ENCODE measurements at places on chromosomes 7 and 10.

DNA sequence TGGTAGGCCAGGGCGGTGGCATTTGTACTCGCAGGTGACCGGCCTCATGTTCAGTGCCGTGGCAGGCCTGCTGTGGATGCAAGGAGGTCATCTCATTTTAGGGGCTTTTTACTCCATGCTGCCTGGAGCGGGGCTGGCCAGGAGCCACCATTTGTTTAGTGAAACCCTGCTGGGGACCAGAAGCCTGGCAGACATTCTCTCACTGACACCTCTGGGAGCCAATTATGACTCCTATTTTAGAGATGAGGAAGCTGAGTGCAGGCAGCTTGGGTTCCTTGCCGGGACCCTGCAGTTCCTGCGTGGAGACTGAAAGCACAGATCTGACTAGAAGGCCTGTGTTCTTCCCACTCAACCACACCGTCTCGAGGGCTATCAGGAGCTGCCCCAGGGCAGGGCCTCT, 186.6 kb downstream of the FANK1 start:
- DNase-seq, result no peak

DNA sequence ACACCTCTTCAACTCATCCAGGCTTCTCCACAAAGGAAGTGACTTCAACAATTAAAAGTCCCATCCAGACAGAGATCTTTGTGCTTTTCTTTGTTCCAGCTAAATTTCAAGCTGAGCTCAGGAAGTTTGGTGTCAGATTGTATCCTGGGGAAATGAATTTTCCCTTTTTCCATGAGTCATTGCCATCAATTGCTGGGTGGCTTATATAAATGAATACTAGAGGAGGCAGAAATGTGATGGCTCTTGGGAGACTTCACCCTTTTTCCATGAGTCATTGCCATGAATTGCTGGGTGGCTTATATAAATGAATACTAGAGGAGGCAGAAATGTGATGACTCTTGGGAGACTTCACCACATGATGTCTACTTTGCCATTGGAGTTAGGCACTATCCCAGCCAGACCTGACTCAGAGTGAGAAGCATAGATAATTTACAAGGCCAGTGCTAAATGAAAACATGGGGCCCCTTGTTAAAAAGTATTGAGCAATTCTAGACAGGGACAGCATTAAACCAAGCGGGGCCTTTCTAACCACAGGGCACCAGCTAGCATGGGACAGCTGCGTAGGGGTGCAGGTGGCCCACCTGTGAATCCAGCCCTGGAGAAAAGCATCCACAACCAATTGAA, 339.2 kb upstream of the PODXL start:
- no peak for DNase-seq

DNA sequence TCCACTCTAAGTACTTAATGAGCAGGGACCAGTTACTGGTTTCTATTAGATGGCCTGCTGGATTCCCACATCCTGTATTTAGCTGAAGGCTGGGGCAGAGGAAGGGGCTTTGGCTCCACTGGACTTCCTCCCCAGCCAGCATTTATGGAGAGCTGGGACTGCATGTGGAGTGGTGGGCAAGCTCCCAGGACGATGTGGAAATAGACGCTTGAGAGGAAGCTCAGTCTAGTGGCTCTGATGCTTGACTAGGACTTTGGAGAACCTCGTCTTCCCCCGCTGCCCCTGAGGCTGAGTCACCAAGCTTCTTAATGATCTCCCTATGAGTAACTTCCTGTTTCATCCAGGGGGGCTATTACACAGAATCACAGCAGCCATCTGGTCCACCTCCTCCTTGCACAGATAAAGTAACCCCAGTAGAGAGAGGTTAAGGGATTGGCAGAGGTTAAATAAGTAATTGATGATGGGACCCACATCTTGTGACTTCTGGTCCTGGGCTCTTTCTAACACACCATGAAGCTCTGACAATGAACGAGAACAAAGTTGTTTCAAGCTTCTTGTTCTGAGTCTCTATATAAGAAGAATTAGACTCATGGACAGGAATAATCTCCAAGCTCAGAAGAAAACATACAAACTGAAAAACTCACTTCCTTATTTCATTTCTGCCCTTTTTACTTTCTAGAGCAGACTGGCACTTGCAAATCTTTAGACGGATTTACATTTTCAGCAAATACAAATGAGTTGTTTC, 126.2 kb downstream of the PRPF18 start:
- DNase-seq, result no peak

- no peak for DNase-seq
These were observed 10.3 kb upstream of the KCNK18 start for GRCh38 chr10:117186832-117187615.

DNA sequence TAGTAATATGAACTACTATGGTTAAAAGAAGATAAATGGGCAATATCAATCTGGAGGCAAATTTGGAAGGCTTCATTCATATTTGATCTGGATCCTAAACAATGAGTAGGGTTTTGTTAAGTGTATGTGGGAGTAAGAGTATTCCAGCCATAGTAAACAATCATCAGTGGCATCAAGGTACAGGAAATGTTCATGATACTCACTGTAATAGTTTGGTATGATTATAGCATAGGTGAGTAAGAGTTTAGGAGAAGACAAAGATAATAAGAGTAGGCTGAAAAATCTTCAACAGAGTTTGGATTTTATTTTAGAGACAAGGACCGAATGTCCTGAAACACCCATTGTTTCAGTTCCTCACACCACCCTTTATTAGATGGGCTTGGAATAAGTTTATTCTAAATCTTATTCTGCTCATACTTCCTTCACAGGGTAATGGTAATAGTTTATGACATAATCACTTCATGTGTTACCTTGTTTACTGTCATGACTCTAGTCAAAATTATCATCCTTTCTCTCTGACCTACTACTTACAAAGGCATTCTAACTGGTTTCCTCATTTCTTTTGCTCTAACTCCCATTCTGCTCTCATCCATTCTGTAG, 38.9 kb downstream of the BRAF start:
- no peak for DNase-seq

DNA sequence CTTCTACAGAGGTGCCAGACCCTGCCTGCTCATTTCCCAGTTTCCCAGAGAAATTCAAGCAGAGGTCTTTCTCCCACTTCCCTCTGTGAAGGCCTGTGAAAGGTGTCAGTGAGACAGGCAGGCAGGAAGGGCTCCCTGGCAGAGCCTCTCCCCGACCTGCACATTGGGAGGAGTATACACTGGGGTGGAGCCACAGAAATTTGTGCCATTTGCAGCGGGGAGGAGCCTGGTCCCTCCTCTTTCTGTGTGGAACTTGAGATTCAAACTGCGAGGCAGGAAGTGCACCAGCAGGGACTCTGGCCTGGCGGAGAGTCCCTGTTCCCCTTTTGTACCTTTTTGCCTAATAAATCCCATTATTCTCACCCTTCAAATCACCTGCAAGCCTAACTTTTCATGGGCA, 54.6 kb upstream of the OPN4 start:
- no peak for DNase-seq

GRCh38 chr7:132092106-132092505, 484.2 kb downstream of the PLXNA4 start:
- DNase-seq, result no peak

GRCh38 chr10:100881556-100882213, 31.1 kb upstream of the SLF2 start:
- DNase-seq, result no peak

GRCh38 chr10:108453166-108453565, 1288.7 kb upstream of the SORCS1 start:
- no peak for DNase-seq

Measured in activated naive CD8-positive, alpha-beta T cell treated with anti-CD3 and anti-CD28 coated beads, Interleukin-2, amount 10 ng/mL, durations not matched to agents 7 days and 5 days (primary cell).